ENCODE measurements at places on chromosomes 13 and 19.

DNA sequence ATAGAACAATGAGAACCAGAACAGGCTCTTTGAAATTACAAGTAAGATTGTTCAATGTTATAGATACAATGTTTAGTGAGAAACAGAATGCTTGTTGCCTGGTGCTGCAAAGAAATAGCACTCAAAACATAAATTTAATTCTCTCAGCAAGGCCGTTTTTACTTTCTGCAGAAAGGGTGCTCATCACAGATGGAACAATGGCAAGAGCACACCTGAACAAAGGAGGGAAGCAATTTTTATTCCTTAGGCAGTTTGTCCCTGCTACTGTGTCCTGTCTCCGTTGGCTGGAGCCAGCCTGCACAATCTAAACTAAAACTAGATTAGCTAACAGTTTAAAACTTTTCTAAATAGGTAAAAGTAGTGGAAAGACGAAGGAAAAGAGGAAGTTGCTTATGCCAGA lies 10.4 kb upstream of the ZNF8 start:
- no peak for DNase-seq

DNA sequence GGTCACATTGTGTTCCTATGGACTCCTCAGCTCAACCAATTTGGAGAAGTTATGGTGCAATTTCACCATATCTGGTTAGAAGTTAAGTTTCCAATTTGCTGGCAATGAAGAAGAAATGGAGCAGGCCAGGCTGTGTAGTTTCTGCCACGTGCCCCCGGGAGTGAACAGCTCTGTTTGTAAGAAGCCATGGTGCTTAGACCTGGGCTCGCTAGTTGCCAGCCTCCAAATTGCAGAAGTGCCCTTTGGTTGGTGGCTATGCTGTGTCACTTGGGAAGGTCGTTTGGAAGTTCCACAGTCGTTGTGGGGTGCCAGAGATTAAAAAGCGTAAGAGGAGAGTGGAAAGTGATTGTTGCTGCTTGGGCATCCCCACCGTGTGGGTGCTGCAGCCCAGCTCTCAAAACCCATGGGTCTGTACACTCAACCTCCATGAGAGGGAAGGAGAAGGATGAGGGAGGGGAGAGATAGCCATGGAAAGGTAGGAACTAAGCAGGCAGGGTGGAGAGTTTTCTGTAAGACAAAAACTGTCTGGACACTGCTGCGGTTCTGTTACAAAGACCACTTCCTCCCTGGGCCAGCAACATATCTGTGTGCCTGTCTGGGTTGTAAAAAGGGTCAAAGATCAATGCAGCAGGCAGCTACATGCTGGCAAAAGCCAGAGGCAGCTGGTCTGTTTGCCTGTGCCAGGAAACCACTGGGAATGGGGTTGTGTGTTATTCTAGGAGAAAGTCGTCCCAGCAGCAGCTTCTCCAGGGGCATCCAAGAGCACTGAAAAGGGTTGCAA lies 10.8 kb downstream of the ALOX5AP start:
- DNase-seq, result no peak

DNA sequence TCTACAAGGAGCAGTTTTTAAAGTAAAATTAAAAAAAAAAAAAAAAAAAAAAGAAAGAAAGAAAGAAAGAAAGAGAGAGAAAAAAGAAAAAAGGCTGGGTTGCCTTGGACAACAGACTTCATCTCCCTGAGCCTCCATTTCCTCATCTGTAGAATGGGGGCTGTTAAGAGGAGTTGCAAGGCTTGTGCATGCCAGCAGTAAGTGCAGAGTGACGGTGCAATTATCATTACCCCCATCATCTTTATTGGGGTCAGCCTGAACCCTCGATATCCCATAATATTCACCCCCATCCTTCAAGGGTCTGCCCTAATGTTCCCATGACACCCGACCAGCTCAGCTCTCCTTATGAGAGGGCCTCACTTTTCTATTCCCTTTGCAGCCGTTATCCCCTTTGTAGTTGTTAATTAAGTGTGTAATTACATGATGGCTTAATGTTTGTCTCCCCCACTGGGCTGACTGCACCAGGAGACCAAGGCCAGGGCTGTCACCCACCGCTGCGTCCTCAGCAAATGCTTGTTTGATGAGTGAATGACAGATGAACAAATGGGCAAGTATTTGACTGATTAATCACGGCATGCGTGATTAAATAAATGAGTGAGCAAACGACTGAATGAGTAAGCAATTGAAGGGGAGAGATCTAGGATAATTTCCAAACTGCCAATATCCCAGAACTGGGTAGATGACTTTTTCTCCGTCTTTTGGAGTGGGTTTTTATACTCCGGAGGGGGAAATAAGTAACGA lies 10.1 kb downstream of the FOSB start:
- no peak for DNase-seq

DNA sequence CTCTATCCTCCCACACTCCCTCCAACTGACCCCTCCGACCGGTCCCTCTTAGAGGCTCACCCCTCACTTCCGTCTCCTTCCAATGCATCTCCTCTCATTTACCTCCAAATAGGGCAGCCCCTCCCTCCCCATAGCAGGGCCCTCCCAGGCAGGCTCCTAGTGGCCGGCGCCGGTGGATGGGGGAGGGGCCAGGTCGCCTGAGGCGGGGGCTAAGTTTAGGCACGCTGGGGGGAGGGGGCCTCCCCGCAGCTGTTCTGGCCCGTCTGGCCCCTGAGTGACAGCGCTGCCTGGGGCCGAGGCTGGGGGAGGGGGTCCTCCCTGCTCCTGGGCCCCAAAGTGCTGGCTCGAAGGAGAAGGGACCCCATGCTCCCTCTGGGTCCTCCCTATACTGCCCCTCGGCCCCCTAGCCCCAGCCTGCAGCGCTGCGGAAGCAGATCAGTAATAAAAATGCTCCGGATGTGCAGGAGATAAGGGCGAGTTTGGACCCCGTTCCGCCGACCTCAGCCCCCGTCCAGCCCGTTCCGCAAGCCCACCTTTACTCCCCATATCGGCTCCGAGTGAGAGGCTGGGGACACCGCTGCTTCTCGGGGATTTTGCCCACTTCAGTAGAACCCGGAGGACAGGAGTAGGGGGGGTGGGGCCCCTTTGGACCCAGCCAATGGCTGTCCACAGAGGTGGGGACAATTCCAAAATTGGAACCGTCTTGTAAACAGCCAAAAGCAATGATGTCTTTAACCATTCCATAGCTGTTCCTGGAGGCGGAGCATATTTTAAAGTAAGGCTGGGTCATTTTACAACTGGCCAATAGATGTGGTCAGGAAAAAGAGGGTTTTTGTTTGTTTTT lies 4.0 kb downstream of the RTN2 start:
- no peak for DNase-seq

DNA sequence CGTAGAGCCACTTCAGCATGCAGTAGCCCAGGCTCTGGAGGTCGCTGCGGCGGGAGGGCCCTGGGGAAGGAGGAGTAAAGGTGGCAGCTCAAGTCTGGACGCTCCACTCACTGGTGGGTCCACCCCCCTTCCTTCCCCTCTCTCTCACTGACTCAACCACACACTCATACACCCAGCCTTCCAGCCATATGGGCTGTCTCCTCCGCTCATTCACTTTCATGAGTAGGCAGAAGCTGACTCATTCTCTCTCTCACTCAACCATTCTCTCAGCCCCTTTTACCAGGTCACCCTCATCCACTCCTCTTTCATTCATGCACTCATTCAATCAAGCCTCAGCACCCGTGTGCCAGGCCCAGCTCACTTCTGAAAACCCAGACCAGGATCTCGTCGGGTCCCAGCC lies 27.5 kb upstream of the SIGLEC11 start:
- DNase-seq, result peak; percentile 17

DNA sequence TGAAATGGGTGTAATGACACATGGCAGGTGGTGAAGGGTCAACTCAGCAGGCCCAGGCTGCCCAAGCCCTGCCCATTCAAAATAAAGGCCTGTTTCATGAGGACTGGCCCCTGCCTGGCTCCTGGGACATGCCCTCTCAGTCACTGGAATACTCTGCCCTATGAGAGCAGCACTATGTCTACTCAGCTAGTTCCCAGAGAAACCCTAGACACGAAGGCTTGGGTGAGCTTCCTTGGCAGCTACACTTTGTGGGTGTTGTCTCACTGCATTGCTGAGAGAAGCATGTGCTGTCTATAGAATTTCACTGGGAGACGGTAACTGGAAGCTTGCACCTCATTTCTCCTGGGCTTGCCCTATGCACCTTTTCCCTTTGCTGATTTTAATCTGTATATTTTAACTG lies 752.8 kb downstream of the LIG4 start:
- no peak for DNase-seq

DNA sequence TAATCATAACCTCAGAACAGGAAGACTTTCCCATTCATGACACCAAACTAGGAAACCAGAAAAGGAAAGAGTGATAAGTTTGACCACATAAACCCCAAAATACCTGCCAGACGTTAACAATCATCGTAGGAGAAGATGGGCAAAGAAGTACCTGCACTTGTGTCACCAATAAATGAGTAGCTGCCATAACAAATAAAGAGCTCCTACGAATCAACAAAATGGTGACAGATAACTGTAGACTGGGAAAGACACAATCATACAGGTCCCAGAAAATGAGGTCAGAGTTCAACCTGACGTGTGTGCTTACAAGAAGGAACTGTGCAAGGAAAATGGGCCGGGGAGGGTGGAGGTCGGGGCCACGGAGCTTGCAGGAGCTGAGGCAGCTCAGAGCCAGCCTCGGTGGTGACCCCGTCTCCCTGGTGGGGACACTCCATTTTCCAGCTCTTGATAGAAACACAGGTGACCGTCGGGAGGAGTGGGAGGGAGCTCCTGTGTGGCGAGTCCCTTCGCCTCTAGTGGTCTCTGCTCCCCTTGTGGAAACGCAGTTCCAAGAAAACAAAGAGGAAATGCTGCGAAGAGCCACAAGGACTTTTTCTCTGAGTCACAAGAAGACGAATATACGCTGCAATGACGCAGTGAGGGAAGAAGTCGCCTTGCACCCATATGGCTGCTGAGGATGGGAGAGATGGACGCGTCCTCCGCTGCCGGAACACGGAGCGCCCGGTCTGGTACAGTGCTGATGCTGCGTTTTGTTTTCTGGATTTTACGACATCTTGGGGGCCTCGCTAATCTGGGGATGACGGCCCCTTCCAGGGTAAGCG lies 9.5 kb downstream of the PIP5K1C start:
- no peak for DNase-seq

- no peak for DNase-seq
Observed at GRCh38 chr13:92054389-92054788, 656.0 kb downstream of the GPC5 start.

GRCh38 chr19:9040131-9040530 lies 29.9 kb upstream of the MUC16 start:
- no peak for DNase-seq
